ENCODE measurements at places on chromosomes 7 and 10.

DNA sequence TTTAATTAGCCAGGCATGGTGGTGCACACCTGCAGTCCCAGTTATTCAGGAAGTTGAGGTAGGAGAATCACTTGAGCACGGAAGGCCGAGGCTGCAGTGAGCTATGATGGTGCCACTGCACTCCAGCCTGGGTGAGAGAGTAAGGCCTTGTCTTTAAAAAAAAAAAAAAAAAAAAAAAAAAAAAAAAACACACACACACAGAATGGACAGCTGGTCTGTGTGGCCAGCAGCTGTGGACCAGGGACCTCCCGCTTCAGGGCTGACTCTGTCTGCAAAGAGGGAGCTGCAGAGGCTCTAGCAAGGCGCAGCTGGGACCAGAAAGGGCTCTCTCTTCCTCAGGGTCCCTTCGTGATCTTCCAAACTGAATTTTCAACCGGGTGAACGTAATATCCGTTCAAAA is 53.6 kb upstream of the DNAAF5 start:
- H3K4me3 ChIP-seq, result no peak overlapping the region
- peaks cover 15% of the 10 kb centered on the region for H3K36me3 ChIP-seq
- DNase-seq, result no peak
- no peaks in the 10 kb centered on the region for H3K27me3 ChIP-seq

- H3K36me3 ChIP-seq, result no peaks in the 10 kb centered on the region
- H3K27ac ChIP-seq, result no peak overlapping the region
- DNase-seq, result no peak
- peaks cover 5% of the 10 kb centered on the region for H3K27me3 ChIP-seq
Measured at GRCh38 chr10:7529638-7530037, 118.8 kb upstream of the SFMBT2 start.

DNA sequence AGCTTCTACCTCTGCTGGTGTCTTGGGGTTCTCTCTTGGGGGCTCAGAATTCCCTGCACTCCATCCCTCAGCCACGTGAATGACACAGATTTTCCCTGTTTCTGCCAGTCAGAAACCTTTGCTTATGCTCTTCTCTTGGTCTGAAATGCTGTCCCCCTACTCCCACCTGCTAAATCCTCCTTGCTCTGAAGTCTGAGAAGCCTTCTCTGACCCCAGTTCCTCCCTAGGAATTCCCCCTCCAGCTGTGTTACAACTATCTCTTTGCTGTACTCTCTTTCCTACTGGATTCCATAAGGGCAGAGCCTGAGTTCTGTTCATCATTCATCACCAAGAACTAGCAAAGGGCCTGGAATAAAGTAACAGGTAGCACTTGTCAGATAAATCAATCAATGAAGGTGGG is 33.6 kb upstream of the AKR1E2 start:
- no peak for DNase-seq
- H3K27ac ChIP-seq, result no peak overlapping the region
- H3K36me3 ChIP-seq, result no peaks in the 10 kb centered on the region
- no peaks in the 10 kb centered on the region for H3K4me1 ChIP-seq
- H3K4me3 ChIP-seq, result no peak overlapping the region

DNA sequence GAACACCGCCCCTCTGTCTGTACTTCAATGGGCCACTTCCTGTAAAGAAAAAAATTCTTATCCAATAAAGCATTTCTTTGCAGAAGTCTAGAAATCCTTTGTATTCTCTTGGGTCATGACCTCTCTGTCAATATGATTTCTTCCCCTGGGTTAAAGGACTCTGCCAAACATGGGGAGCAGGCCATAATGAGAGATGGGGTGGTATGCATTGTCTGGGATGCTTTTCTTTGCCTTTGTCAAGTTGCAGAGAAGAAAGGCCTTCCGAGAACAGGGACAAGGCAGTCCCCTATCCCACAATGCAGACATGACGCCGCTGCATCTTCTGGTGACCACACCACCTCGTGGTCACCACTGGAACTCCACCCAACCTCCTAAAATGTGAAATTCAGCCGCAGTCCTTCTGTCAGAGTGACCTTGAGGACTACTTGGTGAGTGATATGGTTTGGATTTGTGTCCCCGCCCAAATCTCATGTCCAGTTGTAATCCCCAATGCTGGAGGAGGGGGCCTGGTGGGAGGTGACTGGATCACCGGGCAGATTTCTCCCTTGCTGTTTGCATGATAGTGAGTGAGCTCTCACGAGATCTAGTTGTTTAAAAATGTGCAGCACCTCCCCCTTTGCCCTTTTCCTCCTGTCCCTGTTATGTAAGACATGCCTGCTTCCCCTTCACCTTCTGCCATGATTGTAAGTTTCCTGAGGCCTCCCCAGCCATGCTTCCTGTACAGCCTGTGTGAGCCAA is 15.2 kb upstream of the FRMPD2 start:
- H3K27me3 ChIP-seq, result peaks cover 8% of the 10 kb centered on the region
- peaks cover 6% of the 10 kb centered on the region for H3K4me1 ChIP-seq
- no peak overlapping the region for H3K4me3 ChIP-seq
- peaks cover 5% of the 10 kb centered on the region for H3K36me3 ChIP-seq
- H3K27ac ChIP-seq, result peak overlapping the region; percentile 43

DNA sequence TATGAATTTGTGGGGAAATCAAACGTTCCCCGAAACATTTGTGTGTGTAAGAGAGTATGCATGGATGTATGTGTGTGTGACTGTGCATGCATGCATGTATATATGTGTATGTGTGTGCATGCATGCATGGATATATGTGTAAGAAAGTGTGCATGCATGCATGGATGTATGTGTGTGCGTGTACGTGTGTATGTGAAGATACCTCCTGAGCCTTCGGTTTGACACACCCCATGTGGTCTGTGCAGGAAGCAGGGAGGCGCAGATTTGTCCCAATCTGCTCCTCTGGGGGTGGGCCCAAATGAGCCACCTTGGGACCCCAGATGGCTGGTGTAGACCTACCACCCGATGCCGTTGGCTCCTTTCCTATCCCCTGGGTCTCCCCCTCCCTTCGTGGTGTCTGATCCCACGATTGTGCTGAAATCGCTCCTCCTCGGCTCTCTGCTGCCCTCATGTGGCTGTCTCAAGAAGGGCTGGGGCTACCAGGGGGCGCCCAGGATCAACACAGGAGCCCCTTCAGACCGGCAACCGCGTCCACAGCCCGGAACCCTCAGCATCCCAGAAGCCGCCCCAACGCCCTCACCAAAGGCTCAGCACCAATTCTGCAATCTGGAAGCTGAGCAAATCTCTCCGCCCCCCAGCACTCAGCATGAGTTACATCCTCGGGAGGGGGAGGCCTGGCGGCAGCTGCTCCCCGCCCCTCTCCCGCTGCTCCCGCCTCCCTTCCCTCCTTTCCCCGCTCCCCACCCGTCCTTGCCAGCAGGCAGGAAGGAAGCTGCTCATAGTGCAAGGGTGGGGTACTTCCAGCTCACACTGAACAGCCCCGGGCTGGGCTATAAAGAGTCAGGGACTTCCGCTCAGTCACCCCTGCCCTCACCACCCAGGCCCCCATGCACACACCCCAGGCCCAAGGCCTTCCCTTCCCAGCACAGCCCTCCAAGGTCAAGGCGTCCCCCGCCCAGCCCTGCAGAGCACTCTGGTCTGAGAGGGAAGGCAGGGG is 2.3 kb upstream of the NOS3 start:
- H3K4me1 ChIP-seq, result peaks cover 24% of the 10 kb centered on the region
- peaks cover 13% of the 10 kb centered on the region for H3K36me3 ChIP-seq
- H3K27ac ChIP-seq, result no peak overlapping the region
- H3K4me3 ChIP-seq, result peak overlapping the region; percentile 73
- peak; percentile 73 for DNase-seq

GRCh38 chr7:151080522-151081169 is at the start of gene FASTK:
FASTK (minus strand) TSS chr7:151080809; CDS start chr7:151080766, 43 bp downstream.
- peak within 1 kb of the TSS; percentile 75 for H3K27ac ChIP-seq
- H3K27me3 ChIP-seq, result peaks cover 8% of the 10 kb centered on the region
- no peaks in the 10 kb centered on the region for H3K36me3 ChIP-seq
- peak; percentile 87 for DNase-seq
- peak within 1 kb of the TSS; percentile 90 for H3K4me3 ChIP-seq

DNA sequence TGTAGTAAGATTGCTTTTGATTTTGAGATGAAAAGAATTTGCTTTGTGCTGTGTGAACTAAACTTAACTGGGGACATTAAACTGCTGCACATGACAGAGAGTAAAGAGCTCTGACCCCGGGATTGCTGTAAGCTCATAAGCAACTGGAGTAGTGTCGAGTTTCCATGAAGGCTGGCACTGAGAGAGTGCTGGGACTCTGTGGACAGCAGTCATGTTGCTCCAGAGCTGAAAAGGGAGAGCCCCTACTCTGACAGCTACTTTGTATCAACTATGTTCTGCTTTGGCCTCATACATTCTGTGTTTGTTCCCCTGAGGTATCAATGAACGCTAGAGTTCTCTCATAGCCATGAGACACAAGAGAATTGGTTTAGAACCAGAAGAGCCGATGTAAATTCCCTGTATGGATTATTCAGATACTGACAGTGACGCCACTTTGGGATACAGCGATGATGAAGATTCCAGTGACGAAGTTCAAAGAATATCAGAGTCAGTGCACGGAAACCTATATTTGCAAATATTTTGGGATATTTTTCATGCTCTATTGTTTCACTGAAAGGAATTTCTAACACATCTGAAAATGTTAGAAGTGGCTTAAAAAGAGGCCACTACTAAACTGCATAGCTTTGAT is 185.9 kb upstream of the DKK1 start:
- no peak overlapping the region for H3K4me3 ChIP-seq
- H3K4me1 ChIP-seq, result no peaks in the 10 kb centered on the region
- no peak for DNase-seq
- no peak overlapping the region for H3K27ac ChIP-seq

GRCh38 chr10:71260622-71261325 is 48.4 kb downstream of the UNC5B start:
- no peak for DNase-seq
- H3K36me3 ChIP-seq, result no peaks in the 10 kb centered on the region
- no peak overlapping the region for H3K4me3 ChIP-seq
- no peak overlapping the region for H3K27ac ChIP-seq
- H3K27me3 ChIP-seq, result peaks cover 14% of the 10 kb centered on the region

- peaks cover 7% of the 10 kb centered on the region for H3K4me1 ChIP-seq
- H3K27me3 ChIP-seq, result no peaks in the 10 kb centered on the region
- no peak overlapping the region for H3K4me3 ChIP-seq
- DNase-seq, result no peak
- H3K27ac ChIP-seq, result peak overlapping the region; percentile 85
Measured at GRCh38 chr7:2436341-2437104, 33.1 kb downstream of the CHST12 start.
